ENCODE measurements at places on chromosomes 16 and 17. TPM values are rescaled to one million over a fixed set of nuclear protein-coding genes. Genes with fewer than 3 reads are reported as not detected.

DNA sequence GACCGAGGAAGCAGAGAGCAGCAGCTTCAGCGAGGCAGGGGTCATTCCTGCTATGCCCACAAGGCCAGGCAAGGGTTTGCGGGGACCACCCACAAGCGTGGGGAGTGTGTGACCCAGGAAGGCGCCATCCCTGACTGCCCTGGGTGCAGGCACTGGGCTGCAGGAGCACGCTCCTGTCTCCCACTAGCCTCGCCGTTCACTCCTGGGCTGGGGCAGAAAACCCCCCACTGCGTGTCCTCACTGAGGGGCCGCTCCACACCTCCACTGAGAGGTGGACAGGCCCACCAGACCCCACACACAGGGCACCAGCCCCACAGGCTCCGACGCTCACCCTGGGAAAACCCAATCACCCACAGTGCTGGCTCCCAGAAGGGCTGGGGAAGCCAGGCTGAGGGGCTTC, 56.1 kb downstream of the KLHDC4 start:
- no peaks in the 10 kb centered on the region for H3K27me3 ChIP-seq
- H3K27ac ChIP-seq = no peak overlapping the region
- DNase-seq = no peak
- H3K36me3 ChIP-seq = peaks cover 39% of the 10 kb centered on the region

CDRT15L2 gene
- total RNA-seq = not detected

ITGAL gene
- 471 TPM for total RNA-seq

DNA sequence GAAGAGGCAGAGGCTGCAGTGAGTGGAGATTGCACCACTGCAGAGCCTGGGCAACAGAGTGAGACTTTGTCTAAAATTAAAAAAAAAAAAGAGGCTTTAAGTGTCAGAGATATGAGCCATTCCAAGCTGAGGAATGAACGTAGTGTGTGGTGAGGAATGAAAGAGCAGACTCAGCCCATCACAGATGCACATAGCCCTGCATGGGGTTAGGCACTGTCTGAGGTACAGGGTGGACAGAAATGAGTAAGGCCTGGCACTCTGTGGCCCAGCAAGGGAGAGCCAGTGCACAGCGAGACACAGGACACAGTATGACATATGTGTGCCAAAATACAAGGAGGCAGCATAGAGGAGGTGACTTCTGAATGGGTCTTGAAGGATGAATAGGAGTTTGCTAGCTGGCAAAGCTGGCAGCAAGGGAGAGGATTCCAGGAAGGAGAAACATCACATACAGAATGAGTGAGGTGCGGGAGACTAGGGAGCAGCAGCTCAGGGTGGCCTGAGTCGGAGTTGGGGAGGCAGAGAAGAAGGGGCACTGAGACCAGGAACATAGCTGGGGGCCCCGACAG, 8.7 kb upstream of the ZNF469 start:
- DNase-seq = no peak
- no peaks in the 10 kb centered on the region for H3K27me3 ChIP-seq
- no peak overlapping the region for H3K4me3 ChIP-seq
- no peak overlapping the region for H3K27ac ChIP-seq
- no peaks in the 10 kb centered on the region for H3K36me3 ChIP-seq

GRCh38 chr16:89658221-89658879, 714 bp downstream of the SPATA33 start:
- DNase-seq = no peak
- H3K36me3 ChIP-seq = peaks cover 46% of the 10 kb centered on the region
- peak overlapping the region; percentile 84 for H3K4me3 ChIP-seq
- no peaks in the 10 kb centered on the region for H3K27me3 ChIP-seq
- peaks cover 43% of the 10 kb centered on the region for H3K4me1 ChIP-seq
- H3K27ac ChIP-seq = peak overlapping the region; percentile 75

DNA sequence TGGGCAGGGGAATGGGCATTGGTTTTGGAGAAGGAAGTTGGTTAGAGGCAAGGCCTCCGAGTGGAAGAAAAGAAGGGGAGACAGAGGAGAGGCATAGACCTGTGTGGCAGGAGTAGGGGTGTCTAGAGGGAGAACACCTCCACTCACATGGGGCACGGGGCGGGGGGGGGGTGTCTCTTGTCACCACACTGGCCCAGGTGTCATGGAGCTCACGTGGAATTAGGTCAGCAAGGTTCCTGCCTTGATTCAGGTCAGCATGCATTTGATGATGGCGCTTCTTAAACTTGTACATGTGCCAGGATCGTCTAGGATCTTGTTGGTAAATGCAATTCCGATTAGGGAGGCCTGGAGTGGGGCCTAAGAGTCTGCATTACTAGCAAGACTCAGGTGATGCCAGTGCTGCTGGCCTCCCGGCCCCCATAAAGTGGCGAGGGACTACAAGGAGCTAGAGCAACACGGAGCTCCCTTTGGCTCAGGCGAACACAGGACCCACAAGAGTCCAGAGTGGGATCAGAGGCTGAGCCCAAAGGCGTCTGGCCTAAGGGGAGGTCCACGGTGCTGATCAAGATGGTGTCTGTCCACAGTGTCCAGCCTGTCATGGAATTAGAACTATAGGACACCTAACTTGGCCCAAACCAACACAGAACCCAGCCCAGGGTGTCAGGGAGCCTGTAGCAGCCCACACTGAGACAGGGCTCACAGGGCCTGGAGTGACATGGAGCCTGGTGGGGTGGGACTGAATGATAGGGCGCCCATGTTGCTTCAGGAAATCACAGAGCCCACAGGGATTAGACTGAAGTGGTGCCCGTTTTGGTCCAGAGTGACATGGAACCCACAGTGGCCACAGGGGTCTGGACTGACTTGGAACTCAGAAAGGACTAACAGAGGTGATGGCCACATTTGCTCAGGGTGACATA, 16.7 kb downstream of the EPOP start:
- H3K4me1 ChIP-seq = peaks cover 27% of the 10 kb centered on the region
- no peak overlapping the region for H3K4me3 ChIP-seq
- DNase-seq = no peak
- peak overlapping the region; percentile 32 for H3K27ac ChIP-seq
- H3K36me3 ChIP-seq = no peaks in the 10 kb centered on the region

DNA sequence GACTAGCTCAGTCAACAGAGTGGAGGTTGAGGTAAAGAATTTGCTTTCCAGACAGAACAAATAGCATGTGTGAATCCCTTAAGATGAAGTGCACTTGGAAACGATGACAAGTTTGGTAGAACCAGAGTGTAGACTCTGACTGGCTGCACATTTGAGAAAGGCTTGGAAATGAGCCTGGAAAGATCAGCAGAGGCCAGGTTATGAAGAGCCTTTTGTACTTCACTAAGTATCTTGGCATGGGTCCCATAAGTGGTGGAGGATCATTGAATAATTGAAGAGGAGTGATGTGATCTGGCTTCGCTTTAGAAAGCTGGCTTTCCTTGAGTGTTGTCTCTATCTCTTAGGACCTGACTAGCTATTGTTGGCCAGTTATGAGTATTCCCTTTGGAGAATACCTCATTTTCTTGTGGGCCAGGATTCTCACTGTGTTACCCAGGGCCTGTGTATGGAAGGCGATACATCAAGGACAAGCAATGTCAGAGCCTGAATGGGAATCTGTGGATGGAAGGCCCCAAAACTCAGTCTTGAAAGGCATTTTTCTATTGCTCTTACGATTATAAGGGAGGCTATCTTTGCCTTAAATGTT, 329.8 kb downstream of the UTP18 start:
- no peaks in the 10 kb centered on the region for H3K36me3 ChIP-seq
- no peak overlapping the region for H3K4me3 ChIP-seq
- no peak overlapping the region for H3K27ac ChIP-seq
- no peaks in the 10 kb centered on the region for H3K27me3 ChIP-seq
- H3K4me1 ChIP-seq = no peaks in the 10 kb centered on the region
- no peak for DNase-seq

GRCh38 chr17:72512649-72513556, 392.1 kb downstream of the SOX9 start:
- H3K27ac ChIP-seq = no peak overlapping the region
- H3K4me1 ChIP-seq = no peaks in the 10 kb centered on the region
- no peaks in the 10 kb centered on the region for H3K36me3 ChIP-seq
- peaks cover under 1% of the 10 kb centered on the region for H3K27me3 ChIP-seq
- no peak for DNase-seq
- H3K4me3 ChIP-seq = no peak overlapping the region

C17orf67 gene
- 3.2 TPM for total RNA-seq

ACAP1 gene
- 573 TPM for total RNA-seq

ASB16 gene
- total RNA-seq = 0.42 TPM

DNA sequence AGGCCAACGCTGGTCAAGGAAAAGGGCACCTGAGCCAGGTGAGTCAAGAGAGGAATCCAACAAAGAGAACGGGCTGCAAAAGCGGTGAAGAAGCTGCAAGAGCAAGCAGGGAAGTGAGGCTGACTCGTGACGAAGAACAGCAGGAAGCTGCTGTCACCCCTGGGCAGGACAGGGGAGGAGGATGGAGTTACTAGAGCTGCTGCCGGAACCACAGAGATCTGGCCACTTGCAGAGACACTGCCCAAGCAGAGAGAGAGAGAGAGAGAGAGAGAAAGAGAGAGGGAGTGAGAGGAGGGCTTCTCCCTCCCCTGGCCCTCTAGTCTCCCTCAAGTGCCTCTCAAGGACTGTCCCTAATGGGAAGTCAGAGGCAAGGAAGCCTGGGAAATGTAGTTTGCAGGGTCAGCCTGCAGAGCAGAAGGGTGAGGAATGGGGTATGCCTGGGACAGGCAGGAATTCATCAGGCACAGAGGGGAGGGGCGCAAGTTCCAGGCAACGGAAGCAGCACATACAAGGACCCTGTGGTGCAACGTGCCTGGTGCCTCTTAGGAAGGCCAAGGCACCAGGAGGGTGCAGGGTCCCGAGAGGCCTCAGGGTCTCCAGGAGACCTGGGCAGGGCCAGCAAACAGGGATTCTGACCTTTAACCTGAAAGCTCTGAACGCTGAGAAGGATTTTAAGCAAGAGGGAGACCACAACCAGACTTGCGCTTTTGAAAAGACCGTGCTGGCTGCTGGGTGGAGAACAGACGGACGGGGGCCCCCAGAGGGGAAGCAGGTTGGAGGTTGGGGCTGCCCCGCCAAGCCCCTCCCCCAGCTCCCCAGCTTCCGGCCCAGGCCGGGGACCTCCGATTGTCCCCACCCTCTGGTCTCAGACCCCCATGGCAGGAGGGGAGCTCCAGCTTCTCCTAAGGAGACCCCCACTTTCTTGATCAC, 45.8 kb upstream of the CIBAR2 start:
- peak; percentile 55 for DNase-seq
- H3K27ac ChIP-seq = peak overlapping the region; percentile 83
- H3K4me1 ChIP-seq = peaks cover 13% of the 10 kb centered on the region
- H3K36me3 ChIP-seq = no peaks in the 10 kb centered on the region
- H3K4me3 ChIP-seq = peak overlapping the region; percentile 49

CHMP6 gene
- total RNA-seq = 32.4 TPM

DNA sequence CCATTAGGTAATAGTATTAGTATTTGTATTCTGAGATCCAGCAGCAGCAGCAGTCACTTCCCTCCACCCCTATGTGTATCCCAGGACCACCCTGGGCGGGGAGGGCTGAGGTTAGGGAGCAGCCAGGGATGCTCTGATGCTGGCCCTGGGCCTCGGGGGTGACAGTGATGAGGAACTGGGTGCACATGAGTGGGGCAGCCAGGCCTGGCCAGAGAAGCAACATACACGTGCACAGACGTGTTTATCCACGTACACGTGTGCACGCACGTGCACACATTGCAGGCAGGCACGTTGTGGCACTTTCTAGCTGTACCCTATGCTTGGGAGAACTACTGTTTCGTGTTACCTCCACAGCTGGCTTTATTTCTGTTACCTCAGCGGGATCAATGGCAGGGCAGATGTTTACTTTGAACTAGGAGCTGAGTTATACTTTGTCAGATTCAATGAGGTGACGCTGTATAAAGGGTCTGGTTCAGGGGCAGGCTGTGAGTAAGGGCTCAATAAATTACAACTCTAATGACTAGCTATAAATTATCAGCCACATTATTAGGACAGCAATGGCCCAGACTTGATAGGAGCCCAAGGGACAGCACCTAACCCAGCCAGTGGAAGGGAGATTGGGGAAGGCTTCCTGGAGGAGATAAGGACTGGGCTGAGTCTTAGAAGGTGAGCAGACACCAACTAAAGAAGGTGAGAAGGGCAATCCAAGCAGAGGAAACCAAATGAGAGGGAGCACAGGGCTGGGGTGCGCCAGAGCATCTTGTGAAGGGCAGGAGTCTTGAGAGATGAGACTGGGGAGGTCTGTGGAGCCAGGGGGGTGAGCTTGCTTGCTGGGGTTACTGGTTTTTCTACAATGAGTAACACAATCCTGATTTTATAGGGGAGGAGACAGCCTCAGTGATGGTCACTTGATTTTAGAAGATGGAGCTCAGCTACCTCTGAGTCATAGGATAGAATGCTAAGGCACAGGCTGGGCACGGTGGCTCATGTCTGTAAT, 22.4 kb upstream of the CA4 start:
- DNase-seq = peak; percentile 11
- H3K4me3 ChIP-seq = no peak overlapping the region
- H3K36me3 ChIP-seq = peaks cover 4% of the 10 kb centered on the region
- no peaks in the 10 kb centered on the region for H3K4me1 ChIP-seq

DNA sequence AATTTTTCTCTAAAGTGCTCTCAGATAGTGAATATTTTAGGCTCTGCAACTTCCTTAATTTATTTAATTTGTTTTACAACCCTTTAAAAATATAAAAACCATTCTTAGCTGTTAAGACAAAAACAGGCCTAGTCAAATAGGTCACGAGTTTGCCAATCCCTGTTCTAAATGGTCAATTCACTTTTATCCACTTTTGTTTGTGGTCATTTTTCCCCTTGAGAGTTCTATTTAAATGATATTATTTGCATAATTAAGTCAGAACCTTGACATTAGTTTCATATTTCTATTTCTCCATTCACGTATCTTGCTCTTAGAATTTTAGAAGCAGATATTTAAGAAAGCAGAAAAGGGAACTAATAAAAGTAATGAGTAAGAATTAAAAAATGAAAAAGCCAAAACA, 4.0 kb downstream of the AMFR start:
- H3K4me1 ChIP-seq = peaks cover 42% of the 10 kb centered on the region
- no peak for DNase-seq
- H3K27me3 ChIP-seq = no peaks in the 10 kb centered on the region
- no peak overlapping the region for H3K4me3 ChIP-seq

EFCAB13 gene
- 4.6 TPM for total RNA-seq

MT2A gene
- total RNA-seq = 186 TPM

DNA sequence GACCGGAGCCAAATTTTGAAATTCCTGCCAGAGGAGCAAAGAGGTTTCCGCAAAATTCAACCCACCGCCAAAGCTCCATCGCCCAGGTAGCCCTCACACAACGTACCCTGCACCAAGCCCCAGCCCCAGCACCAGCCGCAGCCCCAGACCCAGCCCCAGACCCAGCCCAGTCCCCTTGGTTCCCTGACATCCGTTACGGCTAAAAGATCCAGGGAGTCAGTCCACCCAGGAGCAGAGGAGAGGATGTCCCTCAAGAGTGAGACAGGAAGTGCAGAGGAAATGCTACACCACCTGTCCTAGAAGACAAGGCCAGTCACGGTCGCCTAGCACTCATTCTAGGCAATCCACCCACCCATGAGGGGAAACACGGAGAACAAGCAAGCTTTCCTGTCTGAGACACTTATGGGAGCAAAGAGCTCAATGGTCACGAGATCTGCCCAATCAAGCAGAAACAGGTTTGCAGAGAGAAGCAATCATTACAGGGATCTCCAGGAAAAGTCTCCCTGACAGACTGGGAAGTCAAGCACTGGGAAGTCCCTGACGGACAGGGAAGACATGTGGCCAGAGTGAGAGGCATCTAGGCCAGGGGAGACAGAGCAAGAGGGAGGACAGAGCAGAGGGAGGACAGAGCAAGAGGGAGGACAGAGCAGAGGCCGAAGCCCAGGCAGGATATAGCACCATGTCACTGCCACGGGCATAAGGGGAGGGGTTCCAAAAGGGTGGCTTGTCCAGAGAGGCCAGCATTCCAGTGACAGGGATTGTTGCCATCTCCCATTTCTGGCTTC, 15.0 kb upstream of the KCNJ18 start:
- no peak for DNase-seq
- H3K4me1 ChIP-seq = no peaks in the 10 kb centered on the region
- no peaks in the 10 kb centered on the region for H3K27me3 ChIP-seq
- no peaks in the 10 kb centered on the region for H3K36me3 ChIP-seq
- H3K27ac ChIP-seq = no peak overlapping the region

Measured in activated CD8-positive, alpha-beta T cell treated with anti-CD3 and anti-CD28 coated beads, Interleukin-2, amount 10 ng/mL, durations not matched to agents 7 days and 5 days (primary cell).